ENCODE measurements at places on chromosomes 2 and 18.

DNA sequence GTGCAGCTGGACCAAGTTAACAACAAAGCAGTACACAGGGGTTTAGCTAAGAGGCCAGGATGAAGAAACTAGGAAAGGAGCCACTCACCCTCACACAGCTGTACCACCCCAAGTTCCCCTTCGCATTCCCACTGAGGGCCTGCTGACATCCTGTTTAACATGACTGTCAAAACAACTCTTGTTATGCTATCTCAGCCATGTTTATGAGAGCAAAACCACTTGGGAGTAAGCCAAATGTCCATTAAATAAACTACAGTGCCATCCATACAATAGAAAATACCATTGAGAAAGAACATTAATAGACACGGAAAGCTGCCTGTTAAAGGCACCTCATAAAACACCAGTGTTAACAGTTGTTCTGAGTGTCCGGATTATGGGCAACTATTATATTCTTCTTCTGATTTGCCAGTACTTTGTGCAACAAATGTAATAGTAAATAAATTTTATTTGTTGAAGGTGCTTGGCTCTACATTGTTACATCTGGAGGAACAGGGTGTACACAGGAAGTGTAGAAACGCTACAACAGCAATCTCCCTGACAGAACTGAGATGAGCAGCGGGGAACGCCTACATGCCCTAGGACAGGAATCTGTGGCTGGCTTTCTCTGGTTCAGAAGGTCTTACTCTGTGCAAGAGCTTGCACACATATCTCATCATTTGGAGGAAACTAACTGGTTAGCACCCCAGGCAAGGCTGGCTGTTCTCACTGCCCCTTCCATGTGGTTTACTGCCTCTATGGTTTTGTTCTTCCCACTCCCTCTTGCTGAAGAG is 85.6 kb downstream of the EHD3 start:
- no peak for DNase-seq

GRCh38 chr18:3982541-3982940 is 472.6 kb downstream of the DLGAP1 start:
- DNase-seq: no peak

DNA sequence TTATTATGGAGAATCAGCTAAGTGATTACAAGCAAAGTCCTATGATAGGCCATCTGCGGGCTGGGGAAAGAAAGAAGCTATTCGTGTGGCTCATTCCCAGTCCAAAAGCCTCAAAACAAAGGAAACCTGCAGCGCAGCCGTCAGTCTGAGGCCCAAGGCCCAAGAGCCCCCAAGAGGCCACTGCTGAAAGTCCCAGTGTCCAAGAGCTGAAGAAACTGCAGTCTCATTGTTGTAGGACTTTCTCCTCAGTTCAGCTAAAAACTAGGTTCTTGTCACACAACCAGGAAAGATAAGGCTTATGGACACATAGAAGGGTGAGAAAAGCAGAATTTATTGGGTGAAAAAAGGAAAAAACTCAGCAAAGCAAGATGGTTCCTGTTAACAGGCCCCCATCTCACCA is 143.2 kb downstream of the RHBDD1 start:
- DNase-seq: no peak

- no peak for DNase-seq
Measured at GRCh38 chr2:230903231-230904150, 21.6 kb downstream of the GPR55 start.
